ENCODE measurements at places on chromosomes 11 and 22.

- no peak for DNase-seq
These were observed 141.6 kb downstream of the TRPC6 start for GRCh38 chr11:101442171-101442570.

DNA sequence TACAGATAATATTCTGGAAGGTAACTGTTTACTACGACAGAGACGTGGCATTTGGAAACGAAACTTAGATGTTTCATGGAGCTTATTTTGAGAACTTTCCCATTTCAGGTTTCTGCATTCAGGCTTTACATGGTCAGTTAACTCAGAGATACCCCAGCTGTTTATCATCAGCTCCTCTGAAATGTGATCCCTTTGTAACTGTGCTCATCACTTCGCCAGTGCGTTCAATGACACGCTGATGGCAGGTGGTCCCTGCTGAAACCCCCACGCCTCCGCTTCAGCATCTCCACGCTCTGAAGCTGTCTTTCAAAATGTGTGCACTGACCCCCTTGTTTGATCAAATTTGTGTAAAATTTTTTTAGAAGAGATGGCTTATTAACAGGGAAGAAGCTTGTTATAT lies 30.5 kb downstream of the ALG12 start:
- no peak for DNase-seq

DNA sequence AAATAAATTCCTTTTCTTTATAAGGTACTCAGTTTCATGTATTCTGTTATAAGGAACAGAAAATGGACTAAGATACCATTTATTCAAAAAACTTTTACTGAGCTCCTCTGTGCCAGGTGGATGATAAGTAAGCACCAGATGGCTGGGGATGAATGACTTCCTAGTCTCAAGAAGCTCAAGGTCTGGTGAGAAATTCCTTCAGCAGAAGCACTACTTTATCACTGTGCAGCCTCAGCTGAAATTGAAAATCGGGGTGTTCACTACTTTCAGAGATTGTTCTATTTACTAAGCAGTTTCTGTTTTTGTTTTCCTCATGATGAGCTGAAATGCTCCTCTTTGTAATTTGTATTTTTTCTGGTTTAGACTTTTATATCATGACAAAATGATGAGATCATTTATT lies 7.8 kb downstream of the LDHAL6A start:
- DNase-seq = no peak

DNA sequence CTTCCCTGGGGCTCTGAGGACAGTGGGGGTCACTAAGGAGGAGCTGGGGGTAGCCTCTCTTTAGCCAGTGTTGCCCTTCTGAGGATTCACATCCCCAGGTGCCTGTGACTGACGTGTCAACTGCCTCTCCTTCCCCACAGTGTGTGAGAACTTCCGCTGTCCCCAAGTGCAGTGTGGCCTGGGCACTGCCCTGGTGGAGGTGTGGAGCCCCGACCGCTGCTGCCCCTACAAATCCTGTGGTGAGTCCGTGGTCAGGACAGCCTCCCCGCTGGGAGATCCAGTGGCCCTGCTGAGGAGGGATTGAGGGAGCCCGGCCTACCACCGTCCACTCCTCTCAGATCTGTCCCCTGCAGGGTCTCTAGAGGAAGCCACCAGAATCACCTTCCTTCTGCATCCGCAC lies 81.1 kb upstream of the MYOD1 start:
- no peak for DNase-seq

DNA sequence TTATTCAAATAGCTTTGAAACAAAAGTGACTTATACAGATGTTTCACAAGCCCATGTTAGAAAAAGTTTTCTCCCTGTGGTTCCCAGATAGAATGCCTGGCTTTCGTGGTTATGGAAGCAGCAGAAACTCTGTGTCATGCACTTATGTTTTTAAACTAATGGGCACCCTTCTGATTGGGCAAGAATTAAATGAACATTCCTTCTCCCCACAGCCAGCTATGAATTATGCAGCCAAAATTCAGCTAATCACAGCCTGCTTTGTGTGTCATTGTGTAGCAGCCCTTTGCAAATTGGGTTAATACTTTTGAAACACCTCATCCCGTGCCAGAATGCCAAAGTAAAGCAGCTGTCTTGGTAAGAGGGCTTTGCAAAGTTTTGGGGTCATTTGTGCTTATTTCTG lies 46.9 kb downstream of the PANX1 start:
- no peak for DNase-seq

- no peak for DNase-seq
These were observed 3.2 kb downstream of the LINC01488 start for GRCh38 chr11:69484427-69485259.

- no peak for DNase-seq
These were observed 24.8 kb upstream of the THY1 start for GRCh38 chr11:119447664-119448242.

DNA sequence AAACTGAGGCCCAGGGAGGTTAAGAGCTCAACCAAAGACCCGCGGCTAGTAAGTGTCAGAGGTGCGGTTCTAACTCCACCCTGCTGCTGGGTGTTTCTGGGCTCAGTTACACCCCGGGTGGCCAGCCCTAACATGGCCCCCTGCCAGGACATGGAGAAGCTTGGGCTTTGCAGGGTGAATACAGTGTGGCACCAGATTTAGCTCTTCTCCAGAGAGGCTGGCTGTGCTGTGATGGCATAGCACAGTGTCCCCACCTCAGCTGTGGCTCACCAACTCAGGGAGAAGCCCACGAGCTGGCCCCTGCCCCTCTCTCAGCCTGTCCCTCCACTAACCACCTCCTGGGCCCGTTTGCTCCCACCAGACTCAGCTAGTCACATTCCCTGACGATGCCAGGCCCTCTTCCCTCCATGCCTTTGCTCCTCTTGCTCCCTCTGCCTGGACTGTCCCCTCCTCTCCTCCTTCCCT lies 7.0 kb downstream of the UCP3 start:
- no peak for DNase-seq

DNA sequence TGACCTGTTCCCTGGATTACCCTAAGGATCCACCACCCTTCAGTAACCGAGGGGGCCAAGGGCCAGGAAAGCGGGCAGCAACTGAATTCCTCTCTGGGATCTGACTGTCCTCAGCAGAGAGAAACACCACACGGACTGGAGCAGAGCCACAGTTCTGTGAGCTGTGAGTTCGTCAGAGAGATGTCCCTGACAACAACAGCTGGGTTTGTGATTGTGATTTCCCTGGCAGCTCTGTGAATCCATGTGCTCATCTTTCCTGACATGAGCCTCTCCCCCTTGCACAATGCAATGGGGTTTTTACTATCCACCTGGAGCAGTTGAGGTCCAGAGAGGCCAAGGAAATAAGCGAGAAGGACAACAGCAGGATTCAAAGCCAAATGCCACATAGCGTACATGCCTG lies 69.4 kb upstream of the AMPD3 start:
- DNase-seq = no peak

DNA sequence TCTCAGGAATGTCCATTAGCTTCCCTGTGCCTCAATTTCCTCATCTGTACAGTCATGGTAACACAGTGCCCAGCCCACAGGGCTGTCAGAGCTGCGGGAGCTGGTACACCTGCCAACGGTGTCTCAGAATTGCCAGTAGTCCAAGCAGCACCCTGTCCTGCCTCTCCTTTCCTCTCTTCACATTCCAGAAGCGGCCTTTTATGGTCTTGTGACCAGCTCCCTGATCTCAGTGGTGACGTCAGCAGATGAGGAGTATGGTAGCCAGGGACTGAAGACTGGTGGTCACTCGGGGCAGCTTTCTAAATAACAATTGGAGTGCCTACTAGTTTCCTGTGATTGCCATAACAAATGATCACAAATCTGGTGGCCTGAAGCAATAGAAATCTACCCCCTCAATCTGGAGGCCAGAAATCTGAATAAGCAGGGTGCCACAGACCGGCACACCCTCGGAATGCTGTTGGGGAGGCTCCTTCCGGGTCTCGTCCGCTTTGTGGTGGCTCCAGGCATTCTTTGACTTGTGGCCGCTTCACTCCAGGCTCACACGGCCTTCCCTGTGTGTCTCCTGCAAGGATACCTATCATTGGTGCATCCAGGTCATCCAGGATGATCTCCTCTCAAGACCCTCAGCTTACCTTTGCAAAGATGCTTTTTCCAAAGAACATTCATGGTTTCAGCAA lies 2.1 kb downstream of the FADD start:
- DNase-seq = no peak

GRCh38 chr11:86257446-86257845 lies 12.9 kb downstream of the EED start:
- no peak for DNase-seq

DNA sequence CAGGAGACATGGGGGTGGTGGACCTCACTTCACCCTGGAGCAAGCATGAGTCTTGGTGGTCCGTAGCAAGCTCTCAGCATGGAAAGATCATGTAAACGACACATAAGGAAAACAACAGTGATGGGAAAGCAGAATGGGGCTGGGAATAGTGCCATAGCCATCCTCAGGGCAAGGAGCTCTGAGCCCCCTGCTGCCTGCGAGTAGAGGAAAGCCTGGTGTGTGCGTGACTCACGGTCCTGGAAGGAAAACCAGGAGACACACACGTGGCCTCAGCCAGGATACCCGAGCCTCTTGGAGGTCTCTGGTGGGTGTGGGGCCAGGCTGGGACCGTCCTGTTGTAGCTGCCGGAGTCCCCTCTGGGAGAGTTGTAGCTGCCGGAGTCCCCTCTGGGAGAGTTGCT lies 12.4 kb downstream of the SHANK3 start:
- DNase-seq = no peak

GRCh38 chr22:33220476-33221080 lies 162.4 kb upstream of the SYN3 start:
- DNase-seq = no peak

DNA sequence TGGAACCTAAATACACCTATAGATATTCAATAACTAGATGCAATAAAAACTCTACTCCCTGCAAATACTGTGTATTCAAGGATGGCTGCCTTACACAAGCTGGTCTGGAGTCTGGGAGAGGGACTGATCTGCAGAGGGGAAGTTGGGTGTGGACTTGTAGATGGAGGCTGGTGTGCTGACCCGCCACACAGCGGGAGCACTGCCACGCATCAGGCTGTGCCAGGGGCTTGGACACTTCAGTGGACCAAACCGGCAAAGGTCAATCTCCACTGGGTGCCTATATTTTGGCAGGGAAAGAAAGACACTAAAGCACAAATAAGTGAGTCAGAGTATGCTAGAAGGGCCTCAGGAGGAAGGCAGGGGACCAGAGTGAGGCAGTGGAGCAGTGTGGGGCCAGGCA lies 2.1 kb upstream of the SHANK3 start:
- no peak for DNase-seq

Data from activated T-helper 2 cell treated with anti-CD3 and anti-CD28 coated beads, Interferon-gamma antibody, Interleukin-2, Interleukin-4, amounts not matched to agents 10 μg/mL and 5 μg/mL and 100 μg/mL, durations not matched to agents 14 hours and 24 hours and 36 hours (primary cell).